ENCODE measurements at places on chromosomes 16 and 17.

- no peak for DNase-seq
Observed at GRCh38 chr16:47477679-47478078, 16.5 kb downstream of the PHKB start.

DNA sequence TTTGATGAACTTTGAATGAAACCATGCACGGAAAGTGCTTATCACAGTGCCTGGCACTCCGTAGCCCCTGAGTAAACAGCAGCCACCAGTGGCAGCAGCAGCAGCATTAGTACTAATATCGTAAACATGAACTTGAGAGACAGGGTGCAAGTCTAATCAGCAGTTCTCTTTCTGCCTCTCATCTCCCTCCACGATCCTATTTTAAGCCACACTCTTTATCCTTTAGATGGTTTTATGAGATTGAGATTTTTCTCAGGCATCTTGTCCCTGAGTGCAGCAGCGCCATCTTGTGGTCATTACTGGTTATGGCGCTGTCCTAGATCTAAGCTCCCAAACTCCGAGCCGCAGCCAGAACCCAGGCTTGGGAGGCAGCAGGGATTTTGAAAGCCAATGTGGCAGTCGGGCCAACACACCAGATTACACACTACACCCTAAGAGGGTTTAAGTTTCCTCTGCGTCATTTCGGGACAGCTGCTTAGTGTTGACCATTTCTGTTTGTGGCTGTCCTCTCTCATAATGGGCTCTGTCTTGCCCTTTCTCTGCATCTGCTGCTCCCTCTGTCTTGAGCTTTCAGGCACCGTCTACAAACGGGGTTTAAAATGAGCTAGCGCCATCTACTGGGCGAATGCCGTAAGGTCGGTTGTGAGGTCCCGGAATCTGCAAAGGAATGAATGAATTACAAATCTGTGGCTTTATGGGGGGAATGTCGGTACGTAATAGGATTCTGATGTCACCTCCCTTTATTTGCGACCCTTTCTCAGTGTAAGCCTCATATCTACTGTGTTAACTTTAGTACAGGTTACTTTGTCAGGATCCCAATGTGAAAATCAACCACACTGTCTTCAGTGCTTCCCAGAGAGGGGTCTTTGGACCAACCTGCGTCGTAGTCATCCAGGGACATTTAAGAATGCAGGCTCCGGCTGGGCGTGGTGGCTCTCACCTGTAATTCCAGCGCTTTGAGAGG lies 64.5 kb downstream of the CYLD start:
- DNase-seq: peak; percentile 88

DNA sequence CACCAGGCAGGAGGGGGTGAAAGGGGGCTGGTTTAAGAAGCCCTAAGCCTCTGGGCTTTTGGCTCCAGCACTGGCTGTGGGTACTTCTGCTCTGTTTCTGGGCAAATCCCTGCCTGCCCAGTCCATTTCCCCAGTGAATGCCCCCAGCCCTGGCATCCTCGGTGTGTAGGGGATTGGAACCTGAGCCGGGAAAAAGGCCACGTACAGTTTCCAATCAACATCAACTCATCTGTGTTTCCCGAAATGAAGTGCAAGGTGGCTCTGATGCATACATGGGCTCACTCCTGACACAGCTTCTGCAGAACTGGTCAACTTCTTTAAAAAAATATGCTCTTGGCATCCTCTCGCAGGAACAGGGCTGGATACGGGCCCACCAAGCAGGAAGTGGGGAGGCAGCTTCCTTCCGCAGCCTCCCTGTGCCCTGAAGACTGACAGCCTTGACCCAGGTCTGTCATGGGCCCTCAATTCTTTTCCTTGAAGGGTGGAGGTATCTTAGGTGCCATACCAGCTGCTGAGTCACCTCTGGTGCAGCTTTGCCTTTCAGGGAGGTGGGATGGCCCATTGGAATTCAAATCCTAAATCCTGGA lies 73.3 kb downstream of the N4BP1 start:
- no peak for DNase-seq

DNA sequence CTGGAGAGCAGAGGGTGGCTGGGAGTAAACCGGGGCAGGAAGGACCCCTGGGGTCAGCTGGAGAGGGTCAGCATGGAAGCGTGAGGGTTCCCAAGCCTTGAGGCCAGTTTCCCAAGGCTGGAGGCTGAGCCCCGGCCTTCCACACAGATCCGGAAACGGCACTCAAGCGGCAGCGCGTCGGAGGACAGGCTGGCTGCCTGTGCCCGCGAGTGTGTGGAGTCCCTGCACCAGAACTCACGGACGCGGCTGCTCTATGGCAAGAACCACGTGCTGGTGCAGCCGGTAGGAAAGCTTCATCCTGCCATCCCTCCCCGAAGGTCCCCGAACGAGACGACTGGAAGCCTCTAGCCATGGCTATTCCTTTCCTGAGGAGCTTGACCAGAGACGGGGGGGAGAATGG lies 26.0 kb downstream of the SGSM2 start:
- DNase-seq: no peak
